Esophagus squamous epithelium (tissue), 5 donors: ENCODE measurements at places on chromosomes 1 and 21.

GRCh38 chr1:21117597-21118001 lies 59.1 kb downstream of the EIF4G3 start:
- no peak for DNase-seq

DNA sequence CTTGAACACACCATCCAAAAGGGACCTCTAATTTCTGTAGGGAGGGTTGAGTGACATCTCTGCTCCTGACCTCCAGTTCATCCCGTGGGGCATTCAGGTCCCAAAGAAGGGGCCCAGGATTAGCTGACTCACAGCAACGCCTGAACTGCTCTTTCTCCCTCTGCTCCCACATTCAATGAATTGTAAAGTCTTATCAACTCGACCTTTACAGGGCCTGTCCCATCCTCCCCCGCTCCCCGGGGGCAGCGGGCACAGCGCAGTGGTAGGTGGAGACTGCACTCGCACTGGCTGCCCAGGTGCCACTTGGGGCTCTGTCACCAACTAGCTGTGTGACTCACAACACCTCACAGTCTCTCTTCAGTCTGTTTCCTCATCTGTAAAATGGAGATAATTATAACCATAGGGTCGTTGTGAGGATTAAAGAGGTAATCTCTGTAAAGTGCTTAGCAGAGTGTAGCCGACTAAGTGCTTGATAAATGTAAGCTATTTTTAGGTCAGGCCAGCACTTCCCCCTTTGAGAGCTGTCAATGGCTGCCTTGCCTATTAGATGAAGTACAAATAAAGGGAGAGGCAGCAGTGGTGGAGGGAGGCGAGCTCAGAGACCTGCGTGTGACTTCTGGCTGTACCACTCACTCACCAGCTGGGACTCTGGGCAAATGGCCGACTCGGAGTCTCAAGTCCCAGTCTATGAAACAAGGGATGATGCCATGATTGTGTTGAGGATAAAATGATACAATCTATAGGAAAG lies 637 bp upstream of the MYBPHL start:
- DNase-seq, result no peak

DNA sequence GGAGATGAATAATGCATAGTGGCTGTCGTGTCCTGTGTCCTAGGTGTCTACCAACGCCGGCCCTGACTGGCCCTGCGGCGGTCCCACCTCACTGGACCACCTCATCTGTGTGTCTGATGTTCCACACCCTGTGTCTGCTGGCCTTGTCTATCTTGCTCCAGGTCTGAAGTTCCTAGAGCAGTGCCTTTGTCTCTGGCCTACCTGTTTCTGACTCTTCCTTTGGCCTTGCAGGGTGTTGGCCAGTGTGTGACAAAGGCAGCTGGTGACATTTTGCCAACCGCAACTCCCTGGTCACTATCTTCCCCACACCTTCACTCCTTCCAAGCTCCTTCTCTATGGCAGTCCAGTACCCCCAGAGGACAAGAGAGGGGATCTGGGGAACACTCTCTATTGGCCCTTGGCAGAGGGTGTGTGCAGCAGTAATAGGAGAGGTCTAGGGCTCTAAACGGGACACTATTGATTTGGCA lies 1.4 kb upstream of the AHDC1 start:
- DNase-seq, result no peak

- no peak for DNase-seq
Observed at GRCh38 chr1:224141693-224142092, 27.8 kb downstream of the FBXO28 start.

GRCh38 chr1:53135735-53136114 lies 6.7 kb downstream of the SLC1A7 start:
- DNase-seq, result no peak

- DNase-seq, result no peak
Observed at GRCh38 chr1:49240709-49241221, 464.1 kb upstream of the BEND5 start.

- DNase-seq, result no peak
Observed at GRCh38 chr1:232123775-232124659, 497.4 kb downstream of the DISC1 start.

- no peak for DNase-seq
Observed at GRCh38 chr1:156760092-156760795, 7.1 kb upstream of the PRCC start.

DNA sequence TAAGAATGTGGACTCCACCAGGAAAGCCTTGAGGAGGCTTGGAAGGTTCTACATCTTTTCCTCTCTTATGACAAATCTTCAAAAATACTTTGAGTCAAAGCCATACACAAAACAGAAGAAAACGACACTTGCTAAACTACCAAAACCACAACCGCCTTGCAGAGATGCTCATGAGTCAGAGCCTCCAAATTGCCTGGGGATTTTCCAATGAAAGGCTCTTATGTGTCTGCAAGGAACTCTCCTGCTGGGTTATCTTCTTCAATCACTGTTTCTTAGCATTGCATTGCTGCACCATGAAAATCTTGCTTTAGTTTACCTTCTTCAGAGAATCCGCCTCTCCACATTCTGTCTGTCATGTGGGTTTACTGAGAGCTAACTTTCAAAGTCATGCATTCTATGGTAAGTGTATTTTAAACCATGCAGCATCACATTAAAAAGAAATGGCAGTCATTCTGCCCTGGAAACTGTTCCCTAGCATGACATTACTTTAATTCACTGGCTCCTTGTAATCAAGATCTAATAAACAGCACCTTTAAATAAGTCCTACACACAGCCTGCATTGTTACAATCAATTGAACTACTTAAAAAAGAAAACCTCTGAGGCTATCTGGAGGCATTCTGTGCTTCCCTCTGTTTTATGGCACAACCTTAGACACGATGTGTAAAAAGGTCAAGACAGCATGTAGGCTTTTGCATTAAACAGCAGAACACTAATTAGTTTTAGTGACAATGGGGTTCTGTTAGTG lies 210.0 kb upstream of the FOXD3 start:
- no peak for DNase-seq

DNA sequence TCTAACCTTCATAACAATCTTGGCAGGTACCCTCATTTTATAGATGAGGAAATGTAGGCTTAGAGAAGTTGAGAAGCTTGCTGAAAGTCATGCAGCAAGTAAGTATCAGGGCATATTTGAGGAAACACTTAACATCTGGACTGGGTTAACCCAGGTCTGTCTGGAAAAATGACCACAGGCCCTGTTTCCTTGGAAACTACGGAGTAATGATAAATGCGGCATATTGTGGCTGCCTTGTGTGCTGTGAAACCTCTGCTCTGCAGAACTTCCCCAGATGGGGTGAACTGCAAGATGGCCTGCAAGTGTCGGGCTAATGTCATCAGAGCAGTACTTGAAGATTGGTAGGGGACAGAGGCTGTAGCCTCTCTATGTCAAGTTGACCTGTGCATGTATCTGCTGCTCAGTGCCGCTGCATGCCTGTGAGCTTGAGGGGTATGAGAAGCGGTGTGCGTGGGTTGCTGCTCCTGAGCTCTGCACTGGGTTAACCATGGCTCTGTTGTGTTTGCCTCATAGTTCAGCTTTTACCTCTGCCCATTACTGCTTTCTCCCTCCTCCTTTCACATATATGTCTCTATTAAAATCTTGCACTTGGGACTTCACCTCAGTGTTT lies 83.1 kb downstream of the WDR3 start:
- no peak for DNase-seq

DNA sequence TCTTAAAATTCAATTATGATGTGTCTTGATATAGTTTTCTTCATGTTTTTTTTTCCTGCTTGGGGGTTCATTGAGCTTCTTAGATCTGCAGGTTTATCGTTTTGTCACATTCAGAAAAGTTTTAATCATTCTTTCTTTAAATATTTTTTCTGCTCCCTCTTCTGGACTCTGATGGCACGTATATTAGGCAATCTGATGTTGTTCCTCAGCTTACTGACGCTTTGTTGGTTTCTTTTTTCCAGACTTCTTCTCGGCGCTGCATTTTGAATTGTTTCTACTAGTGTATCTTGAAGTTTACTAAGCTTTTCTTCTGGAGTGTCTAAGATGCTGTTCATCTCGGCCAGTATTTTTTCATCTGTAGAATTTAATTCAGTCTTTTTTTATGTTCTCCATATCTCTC lies 44.8 kb upstream of the FMOD start:
- DNase-seq, result no peak

- DNase-seq, result no peak
Observed at GRCh38 chr1:29504709-29505410, 268.5 kb downstream of the PTPRU start.

DNA sequence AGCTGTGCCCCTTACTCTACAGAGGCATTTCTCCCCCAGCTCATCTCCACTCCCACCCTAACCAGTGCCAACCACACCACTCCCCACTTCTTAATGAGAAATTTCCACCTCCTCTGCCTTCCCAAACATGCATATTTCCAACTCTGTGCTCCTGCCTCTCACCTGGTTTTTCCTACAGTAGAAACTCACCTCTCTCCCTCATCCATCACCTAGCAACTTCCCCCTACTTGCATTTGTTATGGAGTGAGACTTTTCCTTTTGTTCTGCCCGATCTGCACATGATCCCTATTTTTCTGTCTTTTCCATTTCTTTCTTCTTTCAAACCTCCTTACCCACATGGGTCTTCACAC lies 11.9 kb downstream of the RGS8 start:
- no peak for DNase-seq

DNA sequence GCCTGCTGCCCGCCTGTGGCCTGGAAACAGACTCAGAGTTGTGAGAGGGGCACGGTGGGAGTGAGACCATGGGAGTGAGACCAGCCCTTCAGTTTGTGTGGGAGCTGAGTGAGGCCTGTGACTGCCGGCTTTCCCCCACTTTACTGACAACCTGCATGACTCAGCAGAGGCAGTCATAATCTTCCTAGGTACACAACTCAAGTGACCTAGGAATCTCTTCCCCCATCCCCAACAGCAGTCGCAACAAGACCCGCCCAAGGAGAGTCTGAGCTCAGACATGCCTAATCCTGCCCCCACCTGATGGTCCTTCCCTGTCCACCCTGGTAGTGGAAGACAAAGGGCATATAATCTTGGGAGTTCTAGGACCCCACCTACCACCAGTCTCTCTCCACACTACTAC lies 44.2 kb downstream of the KLHL20 start:
- no peak for DNase-seq

- no peak for DNase-seq
Observed at GRCh38 chr1:214331827-214332423, 51.0 kb downstream of the SMYD2 start.

GRCh38 chr1:8364528-8365442 lies 46.9 kb downstream of the SLC45A1 start:
- no peak for DNase-seq

GRCh38 chr1:232966663-232967062 lies 16.3 kb downstream of the NTPCR start:
- no peak for DNase-seq

DNA sequence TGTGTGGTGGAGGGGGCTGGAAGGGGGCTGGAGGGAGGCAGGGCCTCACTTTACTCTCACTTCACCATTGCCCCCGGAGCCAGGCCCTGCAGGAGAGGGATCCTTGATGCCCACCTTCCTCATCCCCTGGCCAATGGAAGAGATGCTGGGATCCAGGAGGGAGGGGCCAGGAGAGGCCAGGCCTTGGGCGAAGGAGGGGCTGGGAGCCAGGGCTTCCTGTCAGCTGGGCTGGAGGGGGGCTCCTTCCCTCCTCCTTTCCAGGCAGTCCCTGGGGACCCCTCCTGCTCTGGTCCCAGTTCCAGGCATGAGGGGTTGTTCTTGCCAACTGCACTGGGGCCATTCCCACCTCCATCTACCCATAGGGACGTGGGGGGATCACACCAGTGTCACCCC lies 5.7 kb downstream of the AHDC1 start:
- no peak for DNase-seq

DNA sequence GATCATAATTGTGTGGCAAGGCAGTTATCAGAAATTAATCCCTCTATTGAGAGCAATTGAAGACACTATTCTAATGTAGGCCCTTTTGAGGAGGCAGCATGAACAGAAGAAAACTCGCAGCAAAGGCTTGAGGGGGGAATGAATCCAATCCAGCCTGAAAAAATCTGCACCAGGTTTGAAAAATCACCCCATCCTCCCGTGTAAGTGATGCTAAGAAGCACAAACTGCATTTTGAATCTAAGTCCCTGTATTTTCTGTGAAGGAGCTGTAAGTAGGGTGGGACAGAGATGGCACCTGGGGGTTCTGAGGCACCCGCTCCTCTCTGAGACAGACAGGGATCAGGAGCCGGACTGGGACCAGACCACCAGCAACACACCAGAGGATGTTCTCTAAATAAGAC lies at the start of gene CRB1:
Gene CRB1 (plus strand): TSS at position 241 of the 400 bp plus-strand sequence. CDS start 161 bp downstream, outside the sequence.
- no peak for DNase-seq

DNA sequence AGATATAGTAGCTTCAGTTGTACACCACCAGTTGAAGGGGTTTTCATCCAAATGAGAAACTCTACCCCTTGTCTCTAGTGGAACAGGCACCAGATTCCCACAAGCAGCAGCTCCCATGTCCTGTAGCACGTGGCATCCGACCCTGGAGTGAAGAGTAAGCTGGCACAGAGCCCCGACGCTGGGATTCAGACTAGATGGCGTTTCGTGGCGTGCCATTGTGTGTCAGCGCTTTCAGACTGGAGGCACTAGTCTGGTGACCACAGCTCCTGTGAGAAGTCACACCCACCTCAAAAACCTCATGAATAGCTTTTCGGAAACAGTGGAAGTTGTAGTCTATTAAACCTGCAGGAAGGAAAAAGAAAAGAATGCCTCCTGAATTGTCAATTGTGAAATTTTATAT lies 20.2 kb downstream of the RRAGC start:
- no peak for DNase-seq

DNA sequence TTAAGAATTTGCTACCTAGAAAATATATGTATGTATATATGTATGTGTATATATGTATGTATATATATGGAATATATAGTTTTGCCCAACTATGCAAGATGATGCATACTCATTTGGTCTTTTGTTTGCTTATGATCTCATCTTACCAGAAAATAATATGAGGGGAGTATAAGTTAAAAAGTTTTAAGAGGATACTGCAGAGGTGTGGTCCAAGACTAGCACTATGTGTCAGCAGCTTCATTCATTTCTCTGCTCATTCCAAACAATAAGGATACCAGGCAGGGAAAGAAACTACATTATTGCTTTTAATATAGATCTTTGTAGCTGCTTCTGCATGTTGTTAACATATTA lies 22.8 kb downstream of the RCOR3 start:
- DNase-seq, result no peak

DNA sequence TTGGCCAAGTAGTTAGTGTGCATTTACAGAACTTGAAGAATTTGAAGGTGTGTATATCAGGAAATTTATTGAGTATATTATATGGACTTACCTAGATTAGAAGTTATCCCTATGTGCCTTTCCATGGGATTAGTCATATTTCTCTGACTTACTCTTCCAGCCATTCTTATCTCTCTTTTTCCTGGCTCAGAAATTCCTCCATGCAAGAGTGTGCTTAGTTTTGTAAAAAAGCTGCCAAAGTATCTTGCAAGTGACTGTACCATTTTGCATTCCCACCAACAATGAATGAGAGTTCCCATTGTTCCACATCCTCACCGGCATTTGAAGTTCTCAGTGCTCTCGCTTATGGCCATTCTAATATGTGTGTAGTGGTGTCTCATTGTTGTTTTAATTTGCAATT lies 82.2 kb upstream of the GUCA2B start:
- DNase-seq, result no peak

GRCh38 chr1:63326473-63327380 lies 4.4 kb downstream of the FOXD3 start:
- DNase-seq, result no peak
